ENCODE measurements at places on chromosomes 1 and 21.

- ATAC-seq: peak; percentile 90
These were observed 87.8 kb downstream of the PRKAB2 start for GRCh38 chr1:147084273-147085096.

GRCh38 chr1:119766374-119766794 is 2.3 kb downstream of the HMGCS2 start:
- ATAC-seq: no peak

DNA sequence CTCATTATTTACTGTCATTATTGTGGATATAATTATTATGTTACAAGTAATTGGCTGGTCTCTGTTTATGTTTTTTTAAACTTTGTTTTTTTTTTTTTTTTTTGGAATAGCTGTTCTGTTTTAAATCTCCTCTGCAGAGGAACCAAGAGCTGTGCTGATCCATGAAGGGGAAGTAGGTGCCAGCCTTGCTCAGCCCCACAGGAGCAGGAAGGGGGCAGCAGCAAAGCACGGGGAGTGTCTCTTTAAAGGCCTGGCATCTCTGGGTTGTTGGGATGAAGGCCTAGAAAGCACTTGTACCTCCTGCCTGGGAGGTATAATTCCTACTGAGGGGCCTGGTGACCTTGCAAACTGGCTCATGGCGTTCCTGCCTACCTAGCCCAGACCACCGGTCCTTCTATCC is 2.5 kb upstream of the GRHL3 start:
- ATAC-seq: no peak

DNA sequence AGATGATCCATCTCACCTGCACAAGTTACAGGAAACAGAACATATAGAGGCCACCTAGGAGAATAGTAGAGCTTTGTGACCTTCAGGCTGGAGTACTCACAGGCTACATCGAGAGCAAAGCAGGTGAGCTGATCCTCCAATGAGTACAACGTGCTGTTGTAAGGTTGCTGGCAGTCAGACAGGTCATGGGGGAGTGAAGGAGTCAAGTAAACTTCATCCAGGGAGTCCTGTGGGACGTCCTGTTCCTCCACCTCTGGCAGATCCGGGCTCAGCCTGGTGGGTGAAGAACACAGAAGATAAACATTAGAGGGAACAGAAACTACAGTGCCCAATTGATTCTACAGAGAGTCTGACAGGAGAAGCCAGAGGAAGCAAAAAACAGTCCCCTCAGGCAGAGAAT is 62.5 kb downstream of the PRKAB2 start:
- ATAC-seq: no peak

DNA sequence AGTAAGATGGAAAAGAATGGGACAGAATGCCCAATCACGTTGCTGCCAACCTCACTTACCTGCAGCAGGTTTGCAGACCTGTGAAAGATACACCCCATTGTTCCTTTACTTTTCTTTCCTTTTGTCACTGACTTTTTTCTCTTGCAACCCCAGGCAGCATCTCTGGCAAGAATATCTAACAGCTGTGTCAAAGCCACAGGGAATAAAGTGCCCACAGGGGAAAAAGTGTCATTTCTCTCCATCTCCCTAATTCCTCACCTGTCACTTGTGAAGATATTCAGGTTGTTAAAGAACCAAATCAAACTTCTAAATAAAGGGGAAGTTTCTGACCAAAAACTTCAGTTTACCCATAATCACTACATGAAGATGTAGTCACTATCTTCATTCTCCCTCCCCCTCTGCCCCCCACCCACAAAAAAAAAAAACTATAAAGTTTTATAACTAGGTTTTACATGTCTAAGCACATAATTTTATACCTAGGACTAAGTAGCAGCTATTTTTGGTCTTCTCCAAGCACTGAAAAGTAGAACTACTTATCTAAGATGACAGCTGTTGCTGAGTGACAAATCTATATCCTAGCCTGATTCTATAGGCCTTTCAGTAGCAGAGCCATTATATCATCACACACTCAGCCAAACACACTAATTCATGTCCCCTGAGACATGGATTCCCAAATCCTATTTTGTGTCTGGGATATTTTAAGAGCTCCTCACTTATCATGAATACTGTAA is 54.9 kb downstream of the TBX15 start:
- no peak for ATAC-seq

DNA sequence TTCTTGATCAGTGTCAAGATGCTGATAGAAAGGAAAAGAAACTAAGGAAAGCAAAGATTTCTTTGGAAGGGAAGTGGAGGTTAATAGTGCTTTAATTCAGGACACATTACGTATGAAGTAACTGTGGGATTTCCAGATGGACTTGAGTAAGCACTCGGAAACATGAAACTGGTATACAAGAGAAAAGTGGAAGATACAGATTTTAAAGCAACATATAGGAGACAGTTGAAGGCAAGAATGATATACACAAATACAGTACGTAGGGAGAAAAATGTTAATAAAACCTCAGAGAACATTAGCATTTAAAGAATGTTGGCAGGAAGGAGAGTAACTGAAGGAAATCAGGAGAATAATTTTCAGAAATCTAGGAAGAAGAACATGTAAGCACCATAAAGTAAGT is 730.9 kb upstream of the ADGRL2 start:
- no peak for ATAC-seq

DNA sequence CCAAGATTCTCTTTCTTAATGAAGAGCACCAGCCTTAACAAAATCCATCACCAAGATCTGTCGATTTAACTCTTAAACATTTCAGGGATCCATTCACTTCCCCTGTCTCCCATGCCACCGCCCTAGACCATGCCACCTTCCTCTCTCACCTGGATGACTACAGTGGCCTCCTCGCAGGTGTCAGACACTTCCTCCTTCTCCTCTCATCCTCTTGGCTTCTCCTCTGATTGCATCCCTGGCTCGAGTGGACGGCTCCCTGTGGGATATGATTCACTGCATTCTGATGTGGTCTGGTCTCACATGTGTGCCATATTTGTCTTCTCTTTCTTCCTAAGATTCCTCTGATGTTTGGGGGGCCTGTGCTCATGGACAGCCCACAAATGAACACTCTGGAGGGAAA is 66.4 kb upstream of the KLHDC7A start:
- no peak for ATAC-seq

GRCh38 chr1:159040206-159040605 is 30.5 kb downstream of the IFI16 start:
- ATAC-seq: no peak

DNA sequence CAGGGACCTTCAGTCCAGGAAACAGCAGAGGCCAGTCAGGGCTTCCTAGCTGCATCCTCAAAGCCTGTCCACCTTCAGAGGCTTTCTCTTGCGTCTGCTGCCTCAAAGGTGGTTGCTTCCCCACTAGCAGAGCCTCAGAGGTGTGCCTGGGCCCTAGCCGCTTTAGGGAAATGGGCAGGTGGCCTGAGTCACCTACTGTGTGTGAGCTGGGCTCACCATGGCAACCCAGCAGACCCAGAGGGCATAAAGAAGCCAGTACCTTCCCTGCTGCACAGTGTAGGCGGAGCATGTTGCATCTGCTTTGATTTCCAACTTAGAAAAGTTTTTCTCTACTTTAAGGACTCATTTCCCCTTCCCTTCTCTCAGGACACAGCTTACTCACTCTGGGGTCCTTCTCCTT is 12.5 kb downstream of the SLC9A1 start:
- ATAC-seq: peak; percentile 74

DNA sequence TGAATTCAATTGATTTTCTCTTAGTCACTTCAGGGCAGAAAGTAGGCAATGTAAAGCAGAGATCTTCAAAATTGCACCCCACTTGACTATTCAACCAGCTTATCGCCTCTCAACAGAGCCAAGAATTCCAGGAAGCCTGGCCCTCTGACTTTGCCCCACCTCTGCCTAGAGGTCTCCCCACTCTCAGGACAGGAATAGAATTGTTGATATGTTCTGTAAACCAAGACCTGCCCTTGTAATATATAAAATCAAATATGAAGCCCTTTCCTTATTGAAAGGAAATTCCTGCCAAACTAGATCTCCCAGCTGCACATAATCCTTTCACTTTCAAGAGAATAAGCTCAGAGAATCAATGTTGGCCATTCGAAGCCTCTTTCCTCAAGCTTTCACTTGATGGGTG is 116.1 kb upstream of the DPT start:
- no peak for ATAC-seq

DNA sequence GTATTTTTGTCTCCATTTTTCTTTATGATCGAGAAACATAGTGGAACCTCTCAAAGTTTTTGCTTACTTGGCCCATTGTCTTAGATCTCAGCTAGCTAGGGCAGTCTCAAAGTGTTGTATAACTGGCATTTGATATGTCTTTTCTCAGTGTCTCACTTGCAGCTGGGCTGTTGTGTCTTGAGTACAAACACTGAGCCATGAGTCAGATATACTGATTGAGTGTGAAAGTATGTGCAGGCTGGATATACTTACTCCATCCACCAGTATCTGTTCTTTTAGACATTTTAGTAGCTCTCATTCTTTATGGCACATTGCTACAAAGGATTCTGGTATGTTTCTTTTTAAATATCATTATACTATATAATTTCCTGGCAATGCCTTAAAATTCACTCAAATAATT is 14.3 kb upstream of the GPR52 start:
- no peak for ATAC-seq

GRCh38 chr1:40047769-40048168 is 7.2 kb downstream of the CAP1 start:
- ATAC-seq: peak; percentile 33

- no peak for ATAC-seq
These were observed 14.9 kb upstream of the SLAMF9 start for GRCh38 chr1:159968901-159969300.

DNA sequence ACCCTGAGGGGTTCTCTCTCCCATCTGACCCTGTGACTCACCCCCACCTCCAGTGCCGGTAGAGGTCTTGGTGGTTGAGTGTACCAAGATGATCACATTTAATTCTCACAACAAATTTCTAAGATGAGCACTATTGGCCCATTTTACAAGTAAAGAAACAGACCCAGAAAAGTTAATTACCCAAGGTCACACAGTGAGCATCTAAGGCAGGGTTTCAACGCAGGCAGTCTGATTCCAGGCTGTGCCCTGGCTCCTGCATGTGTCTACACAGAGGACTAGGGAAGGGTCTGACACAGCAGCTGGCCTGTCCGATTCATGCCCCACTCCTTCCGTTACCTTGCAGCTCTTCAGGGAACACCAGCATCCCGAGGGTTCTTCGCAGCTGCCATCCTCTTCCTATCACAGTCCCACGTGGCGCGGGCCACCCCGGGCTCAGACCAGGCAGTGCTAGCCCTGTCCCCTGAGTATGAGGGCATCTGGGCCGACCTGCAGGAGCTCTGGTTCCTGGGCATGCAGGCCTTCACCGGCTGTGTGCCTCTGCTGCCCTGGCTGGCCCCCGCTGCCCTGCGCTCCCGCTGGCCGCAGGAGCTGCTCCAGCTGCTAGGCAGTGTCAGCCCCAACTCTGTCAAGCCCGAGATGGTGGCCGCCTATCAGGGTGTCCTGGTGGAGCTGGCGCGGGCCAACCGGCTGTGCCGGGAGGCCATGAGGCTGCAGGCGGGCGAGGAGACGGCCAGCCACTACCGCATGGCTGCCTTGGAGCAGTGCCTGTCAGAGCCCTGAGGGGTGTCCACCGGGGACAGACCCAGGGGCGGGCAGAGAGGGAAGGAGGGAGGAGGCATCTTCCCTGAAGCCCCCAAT is 7.5 kb downstream of the NCDN start:
- ATAC-seq: no peak

GRCh38 chr1:158496374-158496773 is 24.4 kb downstream of the OR10R2 start:
- no peak for ATAC-seq

GRCh38 chr21:42012763-42013329 is 2.7 kb upstream of the ZBTB21 start:
- no peak for ATAC-seq

Data from activated T-helper 17 cell treated with anti-CD3 and anti-CD28 coated beads, Interleukin-2, amount 50 U/mL, for 72 hours (primary cell).